GM12878 (cell line): ENCODE measurements at places on chromosomes 3 and 15.

GRCh38 chr3:187888701-187889100, 143.4 kb upstream of the BCL6 start:
- no peak for DNase-seq

- DNase-seq: no peak
Measured at GRCh38 chr15:96323319-96324145, 7.0 kb upstream of the NR2F2 start.

GRCh38 chr15:45180201-45180600, 7.6 kb downstream of the SHF start:
- no peak for DNase-seq

GRCh38 chr15:76196269-76197231, 114.7 kb downstream of the ETFA start:
- DNase-seq: no peak

DNA sequence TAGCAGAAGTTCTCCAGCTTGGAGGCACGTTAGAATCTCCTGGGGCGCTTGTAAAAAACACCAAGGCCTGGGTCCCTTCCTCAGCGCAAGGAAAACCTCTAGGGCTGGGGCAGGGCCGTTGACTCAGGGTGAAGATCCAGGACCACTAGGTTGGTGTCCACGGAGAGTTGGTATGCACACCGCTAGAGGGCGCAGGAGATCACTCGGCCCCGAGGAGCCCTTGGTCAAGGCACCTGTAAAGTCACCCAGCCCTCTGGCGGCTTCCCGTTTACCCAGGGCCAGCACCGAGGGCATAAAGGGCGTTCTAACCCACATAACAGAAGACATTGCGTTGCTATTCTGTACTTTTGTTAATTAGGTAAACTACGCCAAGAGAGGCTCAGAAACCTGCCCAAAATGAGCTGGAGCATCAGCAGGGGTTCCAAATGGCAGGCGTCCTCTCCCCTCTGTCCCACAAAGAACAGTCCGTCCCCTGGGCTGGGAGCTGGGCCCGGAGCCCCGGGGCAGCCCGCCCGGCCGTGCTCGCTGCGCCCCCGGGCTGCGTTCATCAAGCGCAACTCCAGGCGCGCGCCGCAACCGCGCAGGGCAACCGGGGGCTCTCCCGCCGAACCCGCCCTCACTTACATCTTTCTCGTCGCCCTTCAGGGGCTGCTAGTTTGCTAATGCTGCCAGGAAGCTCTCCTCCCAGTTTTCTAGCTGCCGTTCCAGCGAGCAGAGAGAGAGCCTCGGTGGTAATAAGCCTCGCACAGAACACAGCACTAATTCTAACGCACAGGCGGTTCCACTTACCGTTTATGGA, 332.1 kb downstream of the ARRDC4 start:
- DNase-seq: no peak

- no peak for DNase-seq
Measured at GRCh38 chr3:86930181-86930580, 60.8 kb downstream of the VGLL3 start.

DNA sequence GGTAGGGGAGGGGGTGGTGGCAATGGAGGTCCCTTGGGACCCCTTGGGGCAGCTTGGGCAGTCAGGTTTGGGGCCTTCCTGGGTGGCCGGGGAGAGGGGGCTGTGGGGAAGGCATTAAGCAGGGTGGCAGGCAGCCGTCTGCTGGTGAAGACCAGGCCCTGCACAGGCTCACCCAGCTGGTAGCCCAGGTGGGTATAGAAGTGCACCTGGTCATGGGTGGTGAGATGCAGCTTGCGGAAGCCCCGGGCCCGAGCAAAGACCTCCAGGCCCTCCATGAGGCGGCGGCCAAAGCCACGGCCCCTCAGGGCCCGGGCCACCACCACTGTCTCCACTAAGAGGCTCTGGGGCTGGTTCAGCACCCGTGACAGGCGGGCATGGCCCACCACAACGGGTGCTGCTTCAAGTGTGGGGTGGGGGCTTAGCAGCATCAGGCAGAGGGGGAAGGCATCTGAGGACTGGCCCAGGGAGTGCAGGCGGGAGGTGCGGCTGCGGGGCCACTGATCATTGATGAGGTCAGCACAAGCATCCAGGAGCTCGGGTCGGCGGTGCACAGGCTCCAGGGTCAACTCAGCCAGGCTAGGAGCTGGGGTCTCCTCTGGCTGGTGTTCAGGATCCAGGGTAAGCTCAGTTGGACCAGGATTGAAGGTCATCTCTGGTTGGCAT, 2.4 kb downstream of the HYAL3 start:
- no peak for DNase-seq

- DNase-seq: no peak
Measured at GRCh38 chr15:67065531-67066005, at the start of gene SMAD3. Gene SMAD3, plus strand, starts transcription at chr15:67065602. Its CDS starts 553 bp downstream, at chr15:67066155.

DNA sequence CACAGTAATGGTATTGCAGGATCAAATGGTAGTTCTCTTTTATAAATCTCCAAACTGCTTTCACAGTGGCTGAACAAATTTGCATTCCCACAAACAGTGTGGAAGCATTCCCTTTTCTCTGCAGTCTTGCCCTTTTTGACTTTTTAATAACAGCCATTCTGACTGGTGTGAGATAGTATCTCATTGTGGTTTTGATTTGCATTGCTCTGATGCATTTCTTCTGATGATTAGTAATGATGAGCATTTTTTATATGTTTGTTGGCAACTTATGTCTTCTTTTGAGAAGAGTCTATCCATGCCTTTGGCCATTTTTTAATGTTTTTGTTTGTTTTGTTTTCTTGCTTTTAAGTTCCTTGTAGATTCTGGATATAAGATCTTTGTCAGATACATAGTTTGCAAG, 316.1 kb upstream of the TMCO5A start:
- DNase-seq: no peak

- no peak for DNase-seq
Measured at GRCh38 chr3:24405057-24405456, 89.6 kb downstream of the THRB start.

- no peak for DNase-seq
Measured at GRCh38 chr3:33030802-33031201, 66.1 kb downstream of the GLB1 start.

GRCh38 chr3:153928851-153929250, 192.3 kb upstream of the ARHGEF26 start:
- no peak for DNase-seq

DNA sequence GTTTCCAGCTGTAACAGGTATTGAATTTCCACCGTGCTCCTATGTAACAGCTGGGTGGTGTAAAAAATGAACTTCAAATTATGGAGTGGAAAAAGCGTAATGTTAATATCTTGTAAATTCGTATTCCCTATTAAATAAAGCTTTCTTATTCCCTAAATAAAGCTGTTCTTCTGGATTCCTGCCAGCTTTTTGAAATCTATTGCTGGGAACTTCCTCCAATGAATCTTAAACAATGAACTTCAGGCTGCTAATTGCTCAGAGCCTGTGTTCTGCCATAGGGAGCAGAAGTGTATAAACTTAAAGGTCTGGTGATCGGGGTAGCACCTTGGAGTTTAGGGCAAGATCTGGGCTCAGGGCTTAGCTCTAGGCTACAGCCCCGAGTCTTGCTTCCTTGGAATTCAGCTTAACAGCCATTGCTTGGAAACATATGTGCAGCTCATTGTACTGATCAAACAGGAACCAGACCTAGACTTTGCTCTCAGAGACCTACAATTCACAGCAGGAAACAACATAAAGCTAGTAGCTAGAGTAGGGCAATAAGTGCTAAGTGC, 1.4 kb downstream of the ARL14 start:
- DNase-seq: no peak

DNA sequence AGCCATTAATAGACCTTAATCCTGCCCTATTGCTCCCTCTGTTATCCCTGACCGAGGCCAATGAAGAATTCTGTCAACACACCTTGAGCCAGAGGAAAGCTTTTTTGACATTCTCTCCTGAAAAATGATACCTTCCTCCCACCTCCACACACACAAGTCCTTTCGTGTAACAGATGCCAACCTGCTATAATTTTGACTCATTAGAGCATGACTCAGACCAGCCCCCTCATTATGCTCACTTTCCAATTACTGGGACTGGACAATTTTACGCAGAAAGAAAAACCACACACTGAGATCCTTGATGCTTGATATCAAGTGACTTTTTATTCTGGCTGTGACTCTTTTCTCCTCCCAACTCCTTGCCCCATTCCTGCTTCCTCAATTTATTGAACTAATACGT, 50.9 kb downstream of the LSAMP start:
- DNase-seq: no peak

- DNase-seq: no peak
Measured at GRCh38 chr15:68386587-68387288, 45.2 kb downstream of the ITGA11 start.

- no peak for DNase-seq
Measured at GRCh38 chr3:38133557-38134405, 3.1 kb downstream of the ACAA1 start.

GRCh38 chr3:99780749-99781148, 36.9 kb upstream of the CMSS1 start:
- DNase-seq: no peak

GRCh38 chr15:47265686-47266085, 451.6 kb upstream of the SEMA6D start:
- DNase-seq: no peak

- DNase-seq: no peak
Measured at GRCh38 chr3:138023754-138024153, 13.8 kb downstream of the CLDN18 start.

DNA sequence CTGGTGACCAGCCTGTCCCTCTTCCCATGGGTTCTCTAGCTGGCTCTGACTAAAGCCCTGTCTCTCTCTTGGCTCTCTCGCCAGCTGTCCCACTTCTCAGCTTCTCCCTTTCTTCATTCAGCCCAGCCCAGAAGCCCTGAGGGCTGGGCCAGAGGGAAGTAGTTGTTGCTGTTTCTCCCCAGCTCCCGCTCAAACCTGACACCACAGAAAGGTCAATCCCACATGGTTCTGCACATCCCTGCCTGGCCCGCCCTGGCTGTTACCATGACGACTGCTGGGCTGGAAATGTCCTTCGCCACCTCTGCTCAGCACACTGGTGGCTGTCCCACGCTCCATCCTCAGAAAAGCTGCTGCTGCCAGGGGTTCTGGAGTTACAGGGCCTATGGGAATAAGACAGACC, 25.9 kb downstream of the CCDC32 start:
- DNase-seq: no peak

GRCh38 chr15:65777053-65777452, 15.0 kb downstream of the DENND4A start:
- DNase-seq: no peak

DNA sequence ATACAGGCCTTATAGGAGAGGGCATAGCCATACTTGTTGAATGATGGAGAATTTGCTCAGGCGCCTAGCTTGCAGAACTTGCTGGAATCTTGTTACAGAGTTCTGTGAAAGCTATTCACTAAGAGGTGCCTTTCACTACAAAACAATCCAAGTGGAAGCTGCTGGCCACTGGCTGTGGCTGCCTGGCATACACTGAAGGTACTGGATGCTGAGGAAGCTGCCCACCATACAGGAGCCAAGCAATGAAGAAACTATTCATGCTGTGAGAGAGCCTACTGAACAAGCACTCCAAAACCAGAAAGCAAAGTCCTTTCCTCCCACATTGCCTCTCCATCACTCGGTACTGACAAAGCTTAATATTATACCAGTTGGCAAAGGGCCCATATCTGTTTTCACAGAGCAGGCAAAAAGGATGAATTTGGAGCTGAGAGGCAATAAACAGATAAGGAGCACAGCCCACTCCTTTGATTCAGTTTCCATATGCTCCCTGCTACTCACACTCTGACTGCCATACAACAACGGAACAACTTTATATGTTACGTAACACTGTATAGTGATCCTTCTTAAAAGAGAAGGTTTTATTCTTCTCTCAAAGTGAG, 192.6 kb upstream of the ALCAM start:
- DNase-seq: no peak

DNA sequence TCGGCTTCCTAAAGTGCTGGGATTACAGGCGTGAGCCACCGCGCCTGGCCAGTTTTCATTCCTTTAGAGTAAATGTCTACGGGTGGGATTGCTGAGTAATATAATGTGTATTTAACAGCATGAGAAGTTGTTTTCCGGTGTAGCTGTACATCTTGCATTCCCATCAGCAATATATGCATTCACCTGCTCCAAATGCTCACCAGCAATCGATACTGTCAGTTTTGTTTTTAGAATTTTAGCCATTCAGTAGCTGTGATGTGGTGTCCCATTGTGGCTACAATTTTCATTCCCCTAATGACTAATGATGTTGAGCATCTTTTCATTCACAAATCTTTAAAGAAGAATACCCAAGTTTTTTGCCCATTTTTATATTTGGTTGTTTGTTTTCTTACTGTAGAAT, 134.8 kb upstream of the RGMA start:
- DNase-seq: peak; percentile 5

- DNase-seq: no peak
Measured at GRCh38 chr3:151877269-151877668, 3.8 kb downstream of the SUCNR1 start.

DNA sequence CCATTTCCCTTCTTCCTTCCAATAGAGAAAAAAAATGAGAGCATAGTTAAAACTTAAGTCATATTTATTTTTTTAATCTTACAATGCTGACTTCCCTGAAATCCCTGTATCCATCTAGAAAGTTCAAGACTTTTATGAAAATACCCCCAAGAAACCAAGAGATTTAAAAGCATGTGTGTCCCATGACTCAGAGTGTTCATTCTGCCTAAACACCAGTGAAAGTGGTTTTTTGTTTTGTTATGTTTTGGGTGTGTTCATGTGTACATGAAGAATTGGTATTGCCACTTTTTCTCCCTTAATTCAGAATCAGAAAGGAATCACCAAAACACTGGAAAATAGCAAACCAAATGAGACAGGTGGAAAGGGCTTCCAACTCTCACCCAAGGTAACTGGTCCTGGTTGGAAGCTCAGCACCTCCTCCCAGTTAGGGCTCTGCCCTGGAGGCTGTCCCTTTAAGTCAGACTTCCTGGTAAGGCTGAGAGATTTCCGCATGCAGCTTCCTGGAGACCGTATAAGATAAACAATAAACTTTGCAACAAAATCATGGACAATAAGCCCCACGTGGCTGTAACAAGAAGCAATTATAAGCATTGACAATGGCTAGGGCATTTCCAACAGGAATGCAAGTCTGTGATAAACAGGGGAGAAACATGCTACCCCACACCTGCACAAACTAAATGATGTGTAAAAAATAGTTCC, 121.9 kb upstream of the ARHGEF3 start:
- DNase-seq: no peak

DNA sequence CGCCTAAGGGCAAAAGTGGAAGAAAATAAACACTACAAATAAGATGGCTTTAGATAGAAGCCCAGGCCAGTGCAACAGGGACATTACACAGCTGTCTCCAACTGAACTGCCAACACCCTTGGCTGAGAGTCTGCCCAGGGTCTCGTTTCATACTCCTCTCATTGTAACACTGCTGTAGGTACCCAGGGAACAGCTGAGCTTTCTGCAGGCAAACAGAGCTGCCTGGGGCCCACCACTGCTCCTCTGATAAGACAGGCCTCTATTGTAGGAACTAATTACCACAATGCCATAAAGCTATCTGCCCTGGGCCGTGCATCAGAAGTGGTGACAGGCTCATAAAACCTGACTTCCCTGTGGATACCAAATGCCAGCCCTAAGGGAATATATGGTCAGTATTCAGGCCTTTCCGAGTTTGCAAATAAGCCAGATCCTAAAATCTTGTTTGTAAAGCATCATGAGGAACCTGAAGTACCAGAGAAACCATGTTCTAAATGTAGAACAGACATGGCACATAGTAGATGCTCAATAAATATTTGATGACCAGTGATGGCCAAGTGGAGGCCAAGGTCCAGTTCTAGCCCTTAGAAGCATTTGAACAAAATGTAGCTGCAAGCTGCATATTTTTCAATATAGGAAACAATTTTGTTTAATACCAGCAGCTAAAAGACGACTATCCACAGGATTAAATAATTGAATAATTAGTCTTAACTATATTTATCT, 84.3 kb upstream of the NEO1 start:
- no peak for DNase-seq

- DNase-seq: no peak
Measured at GRCh38 chr15:70432924-70433495, 330.3 kb downstream of the UACA start.
